ENCODE measurements at places on chromosomes 12 and 14.
A peak's percentile ranks its signal among the peaks of the same experiment; 100 is the strongest.

- DNase-seq, result no peak
These were observed 669 bp downstream of the RFX4 start for GRCh38 chr12:106583242-106584103.

DNA sequence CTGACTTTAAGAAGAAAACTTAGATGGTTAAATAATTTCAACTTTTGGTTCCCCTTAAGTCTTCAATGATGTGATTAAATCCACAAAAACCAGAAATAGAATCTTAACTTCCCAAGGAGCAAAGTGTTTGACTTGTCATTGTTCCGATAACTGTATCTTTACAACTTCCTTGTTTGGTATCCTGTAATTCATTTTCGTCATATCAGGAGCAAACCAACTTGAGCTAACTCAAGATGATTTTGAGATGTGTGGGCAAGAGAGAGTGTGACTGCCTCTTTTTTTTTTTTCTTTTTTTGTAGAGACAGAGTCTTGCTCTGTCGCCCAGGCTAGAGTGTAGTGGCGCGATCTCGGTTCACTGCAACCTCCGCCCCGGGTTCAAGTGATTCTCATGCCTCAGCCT is 25.3 kb downstream of the DRAM1 start:
- no peak for DNase-seq

GRCh38 chr12:51959211-51959610 is 7.7 kb downstream of the ACVR1B start:
- peak; percentile 63 for DNase-seq

DNA sequence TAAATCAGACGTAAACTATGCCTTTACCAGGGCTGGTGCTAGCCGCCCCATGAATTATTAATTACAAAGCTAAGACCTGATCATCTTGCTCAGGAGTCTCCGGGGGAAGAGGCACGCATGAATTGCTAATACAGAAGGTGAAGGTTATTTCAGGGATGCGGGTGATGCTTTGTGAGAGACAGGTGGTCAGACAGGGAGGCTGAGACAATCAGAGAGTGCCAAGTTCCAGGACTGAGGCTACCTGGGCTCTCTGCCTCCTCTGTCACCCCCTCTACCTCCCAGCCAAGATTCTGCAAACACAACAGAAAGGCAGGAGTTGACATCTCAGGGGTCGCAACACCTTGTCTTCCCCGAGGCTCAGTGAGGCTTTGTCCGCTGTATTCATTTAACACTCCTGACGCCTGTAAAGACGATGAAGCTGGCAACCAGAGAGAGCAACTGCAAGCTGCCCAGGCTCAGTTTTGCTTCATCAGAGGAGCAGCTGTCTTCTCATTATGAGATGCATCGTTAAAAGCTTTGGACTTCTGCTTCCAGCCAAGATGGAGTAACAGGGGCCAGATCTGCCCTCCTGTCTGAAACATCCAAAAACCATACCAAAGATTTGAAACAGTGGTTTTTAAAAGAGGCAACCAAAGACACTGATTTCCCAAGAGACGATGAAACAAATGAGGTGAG is 46.6 kb downstream of the PRIMA1 start:
- no peak for DNase-seq

GRCh38 chr12:4985820-4986219 is 57.9 kb upstream of the KCNA5 start:
- no peak for DNase-seq

- DNase-seq, result no peak
These were observed 380.4 kb upstream of the MIS18BP1 start for GRCh38 chr14:45633220-45633984.

DNA sequence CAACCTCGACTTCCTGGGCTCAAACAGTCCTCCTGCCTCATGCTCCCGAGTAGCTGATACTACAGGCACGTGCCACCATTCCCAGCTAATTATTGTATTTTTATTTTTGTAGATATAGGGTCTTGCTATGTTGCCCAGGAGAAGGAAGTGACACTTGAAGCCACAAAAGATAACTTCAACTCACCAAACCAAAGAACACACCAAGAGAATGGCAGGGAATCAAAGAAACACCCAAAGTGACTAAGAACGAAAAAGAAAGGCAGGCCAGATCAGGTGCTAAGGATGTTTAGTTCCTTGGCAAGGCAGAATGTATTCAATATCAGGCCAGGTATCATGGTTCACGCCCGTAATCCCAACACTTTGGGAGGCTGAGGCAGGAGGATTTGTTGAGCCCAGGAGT is 10.1 kb upstream of the TPCN1 start:
- DNase-seq, result no peak
